Astrocyte (in vitro differentiated cells and primary cell): ENCODE measurements at places on chromosomes 1 and 21. TPM values are rescaled to one million over a fixed set of nuclear protein-coding genes. Genes with fewer than 3 reads are reported as not detected.

Gene ARHGEF19
- total RNA-seq, result 5.7 and 7.4 TPM in 2 replicates

Gene ITLN2
- not detected in 2 replicates for total RNA-seq

Gene PADI6
- not detected in 2 replicates for total RNA-seq

Gene CRP
- not detected in 2 replicates for total RNA-seq

Gene GPR25
- total RNA-seq, result not detected in 2 replicates

Gene S100A1
- 1.7 and 4.1 TPM in 2 replicates for total RNA-seq

Gene OR2L2
- total RNA-seq, result not detected in 2 replicates

Gene ELAPOR1
- total RNA-seq, result 1.2 and 1.7 TPM in 2 replicates

Gene SPRR2B
- total RNA-seq, result not detected in 2 replicates

Gene CELA3B
- not detected in 2 replicates for total RNA-seq

Gene DNALI1
- total RNA-seq, result 7.2 and 9.6 TPM in 2 replicates

Gene BSND
- total RNA-seq, result not detected in 2 replicates

Gene IRF6
- 16.2 and 21.2 TPM in 2 replicates for total RNA-seq

Gene ASTN1
- 0.41 and 0.50 TPM in 2 replicates for total RNA-seq

Gene PHGDH
- total RNA-seq, result 371 and 509 TPM in 2 replicates

Gene ATP1A4
- total RNA-seq, result not detected in 2 replicates

Gene NUDT4B
- 0.79 and 1.2 TPM in 2 replicates for total RNA-seq

Gene C1orf105
- not detected in 2 replicates for total RNA-seq

Gene TFF2
- not detected in 2 replicates for total RNA-seq
